ENCODE measurements at places on chromosomes 1 and 21.

GRCh38 chr1:21297975-21298374, 7.7 kb upstream of the ECE1 start:
- DNase-seq, result no peak

- DNase-seq, result peak; percentile 10
Observed at GRCh38 chr21:41957991-41958766, 4.4 kb upstream of the C2CD2 start.

- no peak for DNase-seq
Observed at GRCh38 chr1:114118351-114118990, 35.2 kb downstream of the SYT6 start.

GRCh38 chr1:145758575-145758974, 39.3 kb downstream of the CD160 start:
- no peak for DNase-seq

DNA sequence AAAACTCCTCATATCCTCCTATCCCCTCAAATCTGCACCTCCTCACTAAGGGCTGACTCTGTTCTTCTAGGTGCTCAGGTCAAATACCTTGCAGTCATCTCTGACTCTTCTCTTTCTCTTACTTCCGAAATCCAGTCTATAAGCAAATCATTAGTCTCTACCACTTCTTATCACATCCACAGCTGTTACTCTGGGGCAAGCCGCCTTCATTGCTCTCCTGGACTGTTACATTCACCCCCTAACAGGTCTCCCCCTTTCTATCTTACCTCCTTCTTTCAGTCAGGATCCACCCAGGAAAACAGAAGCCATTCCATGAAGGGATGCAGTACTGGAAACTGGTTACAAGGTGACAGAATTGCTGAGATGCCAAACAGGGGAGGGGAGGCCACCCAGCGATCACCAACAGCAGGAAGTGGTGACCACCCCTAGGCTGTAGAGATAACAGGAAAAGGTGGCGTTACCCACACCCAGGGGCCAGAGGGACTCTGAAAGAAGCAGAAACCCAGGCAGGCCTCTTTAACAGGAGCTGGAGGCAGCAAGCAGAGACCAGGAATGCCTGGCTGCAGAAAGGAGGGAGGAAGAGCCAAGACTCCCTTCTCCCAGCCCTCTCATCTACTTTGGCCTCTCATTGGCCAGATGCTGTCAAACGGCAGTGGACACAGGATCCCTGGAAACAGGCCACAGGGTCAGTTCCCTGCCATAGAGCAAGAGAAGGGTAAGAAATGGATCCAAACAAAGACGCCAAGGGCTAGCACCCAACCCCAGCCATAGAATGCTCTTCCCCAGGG, 55.5 kb upstream of the FOXO6 start:
- no peak for DNase-seq

GRCh38 chr1:199042193-199042592, 403.4 kb downstream of the PTPRC start:
- no peak for DNase-seq

DNA sequence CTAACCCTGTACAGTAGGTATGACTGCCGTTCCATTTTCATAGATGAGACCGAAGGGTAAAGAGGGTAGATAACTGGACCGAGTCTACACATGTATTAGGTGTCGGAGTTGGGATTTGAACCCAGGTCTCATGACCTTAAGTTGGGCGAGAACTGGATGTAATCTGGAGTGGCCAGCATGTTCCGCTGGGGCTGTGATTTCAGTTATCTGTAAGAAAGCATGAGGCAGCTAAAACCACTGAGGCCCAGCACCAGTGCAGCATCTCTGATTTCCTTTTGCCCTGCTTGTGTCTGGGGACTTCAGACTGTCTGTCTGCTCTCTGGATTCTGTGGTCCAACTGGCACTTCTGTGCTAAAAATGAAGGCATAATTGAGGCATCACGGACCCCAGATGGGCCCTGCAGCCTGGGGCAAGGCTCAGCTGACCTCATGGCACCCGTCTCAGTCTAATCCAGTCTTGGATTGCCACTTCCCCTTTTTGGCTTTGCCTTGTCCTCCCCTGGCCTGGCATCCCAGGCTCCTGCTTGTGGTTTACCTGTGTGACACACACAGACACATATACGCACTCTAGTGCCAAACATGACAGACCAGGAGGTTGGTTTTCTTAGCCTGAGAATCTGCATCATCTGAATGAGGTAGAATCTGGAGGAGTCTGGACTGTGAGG, 180.2 kb downstream of the KIF26B start:
- no peak for DNase-seq

GRCh38 chr1:197675583-197676208, 99.6 kb downstream of the DENND1B start:
- DNase-seq, result no peak

- DNase-seq, result peak; percentile 89
Observed at GRCh38 chr1:66563094-66563800, 29.3 kb downstream of the SGIP1 start.

DNA sequence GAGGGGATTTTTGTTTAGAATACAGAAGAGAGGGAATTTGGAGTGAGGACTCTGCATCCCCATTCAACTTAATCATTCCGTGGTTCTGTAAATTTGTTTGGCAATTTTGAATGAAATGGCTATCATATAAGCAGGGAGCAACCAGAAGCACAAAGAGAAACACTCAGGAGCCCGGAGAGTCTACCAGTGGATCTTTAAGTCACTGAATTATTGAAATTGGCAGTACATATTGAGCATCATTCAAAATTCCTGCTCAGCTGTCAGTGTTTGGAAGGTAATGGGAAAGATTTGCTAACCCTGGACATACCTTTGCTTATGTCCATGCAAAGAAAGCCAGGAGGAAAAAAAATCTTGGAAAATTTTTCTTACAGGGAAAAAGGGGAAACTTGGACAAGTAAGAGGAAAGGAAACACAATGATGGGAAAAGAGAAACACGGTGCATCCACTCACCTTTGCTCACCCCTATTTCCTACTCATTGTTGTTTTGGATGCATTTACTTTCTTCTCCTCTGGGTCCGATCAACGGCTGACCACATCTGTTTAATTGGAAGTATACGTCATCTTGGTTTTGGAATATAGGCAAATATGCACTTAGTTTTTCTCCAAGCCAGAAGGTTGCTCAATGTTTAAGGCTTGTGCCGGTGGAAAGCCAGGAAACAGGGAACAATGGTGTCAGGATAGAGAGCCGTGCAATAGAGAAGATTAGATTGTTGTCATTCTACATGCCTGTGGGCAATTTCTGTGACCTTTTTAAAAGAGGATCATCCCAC, 243.0 kb upstream of the LYPLAL1 start:
- no peak for DNase-seq

DNA sequence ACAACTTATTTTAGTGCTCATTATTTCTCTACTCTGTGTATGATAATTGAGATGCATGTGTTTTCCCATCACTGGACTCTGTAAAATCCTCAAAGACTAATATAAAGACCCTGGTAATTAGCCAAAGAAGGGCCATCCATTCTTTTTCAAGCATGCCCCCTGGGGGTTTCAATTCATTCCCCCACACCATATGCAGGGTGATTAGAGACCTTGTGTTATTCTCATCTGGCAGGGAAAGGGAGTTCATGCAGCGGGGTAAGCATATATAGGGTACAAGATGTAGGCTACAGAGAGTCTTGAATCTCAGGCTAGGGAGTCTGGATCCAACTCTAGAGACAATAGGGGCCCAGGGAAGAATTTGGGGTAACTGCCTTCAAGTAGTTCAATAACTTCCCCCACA, 166.5 kb downstream of the TNR start:
- no peak for DNase-seq

DNA sequence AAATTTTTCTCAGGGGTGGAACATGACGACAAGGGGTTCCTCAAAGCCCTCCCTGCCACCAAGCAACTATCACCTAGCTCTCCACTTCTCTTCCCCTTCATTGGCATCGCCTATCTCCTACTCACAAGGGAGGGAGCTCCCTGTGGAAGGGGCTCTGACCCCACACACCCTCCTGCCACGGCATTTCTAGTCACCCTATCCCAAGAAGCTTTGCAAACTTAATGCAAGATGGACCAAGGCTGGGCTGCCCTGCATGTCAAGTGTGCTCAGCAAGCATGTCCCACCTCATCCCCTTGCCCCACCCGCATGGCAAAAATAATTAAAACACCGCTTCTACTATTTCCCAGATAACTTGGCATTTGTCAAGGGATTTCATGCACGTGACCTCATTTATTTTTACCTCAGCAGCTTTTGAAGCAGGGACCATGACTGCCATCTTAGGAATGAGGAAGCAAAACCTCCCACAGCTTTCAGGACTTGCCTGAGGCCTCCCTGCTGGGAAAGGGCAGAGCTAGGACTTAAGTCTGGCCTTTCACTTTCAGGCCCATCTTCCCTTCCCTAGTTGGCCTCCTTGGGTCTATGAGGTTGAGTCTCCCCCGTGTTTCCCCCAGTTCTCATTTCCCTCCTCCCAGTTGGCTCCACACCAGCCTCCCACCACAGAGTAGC, 161.3 kb downstream of the TSEN15 start:
- no peak for DNase-seq

DNA sequence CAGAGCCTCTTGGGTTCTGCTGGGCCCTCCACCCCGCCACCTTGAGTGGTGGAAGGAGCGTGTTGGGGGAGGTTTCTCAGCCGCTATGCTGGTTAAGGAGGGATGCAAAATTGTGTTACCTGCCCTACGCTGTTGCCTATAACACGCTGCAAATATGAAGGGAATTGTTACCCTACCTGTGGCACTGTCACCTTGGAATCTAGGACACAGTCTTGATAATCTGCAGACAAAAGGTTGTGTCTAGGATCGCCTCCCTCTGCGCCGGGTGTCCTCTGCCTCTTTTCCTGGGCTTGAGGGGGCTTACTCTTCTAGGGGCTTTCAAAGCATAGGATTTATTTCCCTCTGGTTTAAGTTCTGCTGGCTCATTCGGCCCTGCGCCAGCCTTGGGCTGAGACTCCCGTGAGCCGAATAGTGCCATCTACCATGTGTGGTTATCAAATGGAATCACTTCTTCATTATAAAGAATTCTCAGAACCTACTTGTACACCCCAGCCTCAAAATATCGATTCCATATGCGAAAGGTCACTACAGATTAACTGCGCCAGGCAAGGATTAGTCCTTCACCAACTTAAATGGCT, 697 bp downstream of the SLC22A15 start:
- no peak for DNase-seq

DNA sequence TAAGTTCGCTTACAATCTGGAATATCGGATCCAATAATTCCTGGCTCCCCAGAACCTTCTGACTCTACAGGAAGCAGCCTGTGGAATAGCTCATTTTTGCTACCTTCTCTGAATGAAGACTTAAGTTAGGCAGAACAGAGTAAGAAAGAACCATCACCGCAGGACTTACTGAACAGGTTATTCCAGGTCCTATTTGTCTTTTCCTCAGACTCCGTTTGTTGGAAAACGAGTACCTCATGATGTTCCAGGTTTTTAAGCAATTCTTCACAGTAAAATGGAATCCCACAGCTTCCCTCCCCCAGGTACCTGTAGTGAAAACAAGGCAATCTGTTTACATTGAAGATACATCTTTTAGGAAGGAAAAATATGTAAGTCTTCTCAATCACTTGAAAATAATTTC, 59.8 kb downstream of the ADCY10 start:
- no peak for DNase-seq

DNA sequence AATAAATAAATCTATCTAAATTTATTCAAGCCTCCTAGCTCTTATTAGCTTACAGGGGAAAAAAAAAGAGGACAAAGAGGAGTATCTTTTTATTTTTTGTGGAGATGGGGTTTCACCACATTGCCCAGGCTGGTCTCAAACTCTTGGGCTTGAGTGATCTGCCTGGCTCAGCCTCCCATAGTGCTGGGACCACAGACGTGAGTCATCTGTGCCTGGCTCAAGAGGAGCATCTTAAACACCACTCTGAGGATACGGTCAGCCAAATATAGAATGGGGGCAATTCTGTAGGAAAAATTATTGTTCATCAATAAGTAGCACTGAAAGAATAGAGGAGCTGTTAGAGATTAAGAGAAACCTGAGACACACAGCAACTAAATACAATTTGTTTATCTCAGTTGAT, 24.1 kb downstream of the SLC45A3 start:
- no peak for DNase-seq

GRCh38 chr1:33753087-33753856, 110.6 kb upstream of the HMGB4 start:
- no peak for DNase-seq

- DNase-seq, result no peak
Observed at GRCh38 chr21:29406385-29406784, 107.7 kb downstream of the BACH1 start.

Data from amniotic stem cell (primary cell).